ENCODE measurements at places on chromosomes 1 and 21. TPM values are rescaled to one million over a fixed set of nuclear protein-coding genes. Genes with fewer than 3 reads are reported as not detected.

DNA sequence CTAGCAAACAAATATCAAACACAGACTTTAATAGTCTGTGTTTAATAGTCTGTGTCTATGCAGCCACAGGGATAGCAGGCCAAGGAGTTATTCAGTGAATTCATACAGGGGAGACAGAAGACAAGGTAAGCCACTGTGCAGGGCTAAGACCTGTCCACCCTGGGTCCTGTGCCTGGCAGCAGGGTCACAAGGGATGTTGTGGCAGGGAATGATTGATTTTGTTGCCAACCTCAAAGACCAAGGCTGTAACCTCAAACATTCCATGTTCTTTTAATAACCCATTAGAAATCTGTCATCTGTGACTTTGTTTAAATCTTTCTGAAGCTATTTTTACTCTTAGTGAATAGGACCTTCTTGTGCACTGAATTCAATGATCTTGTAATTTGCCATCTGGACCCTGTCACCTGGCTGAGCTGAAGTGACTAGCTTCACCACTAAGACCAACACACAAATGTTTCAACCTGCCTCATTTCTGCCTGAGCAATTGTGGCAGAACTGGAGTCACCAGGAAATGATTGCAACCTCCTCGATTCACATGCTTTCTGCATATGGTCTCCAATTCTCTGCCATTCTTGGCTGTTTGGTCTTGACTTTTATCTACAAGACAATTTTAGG is 154.2 kb downstream of the ASTN1 start:
- DNase-seq = no peak

GRCh38 chr1:98368995-98369394 is 292.5 kb upstream of the SNX7 start:
- no peak for DNase-seq

GRCh38 chr1:177880339-177880891 is 89.4 kb downstream of the SEC16B start:
- no peak for DNase-seq

DNA sequence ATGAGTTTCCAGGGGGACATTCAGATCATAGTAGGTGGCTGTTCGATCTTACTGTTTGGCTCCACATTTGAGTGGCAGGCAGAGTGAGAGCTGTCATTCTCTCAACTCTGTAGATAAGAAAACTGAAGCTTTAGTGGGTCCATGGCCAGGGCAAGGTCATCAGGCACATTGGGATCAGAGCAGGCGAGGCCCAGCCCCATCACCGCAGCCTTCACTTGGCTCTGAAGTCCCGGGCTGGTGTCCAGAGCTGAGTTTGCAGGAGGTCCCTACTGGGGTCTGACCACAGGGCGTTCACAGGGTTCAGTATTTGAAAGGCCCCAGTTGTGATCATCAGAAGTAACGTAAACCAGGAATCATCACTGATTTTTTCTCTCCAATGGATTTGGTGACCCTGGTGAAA is 76.7 kb downstream of the OBSCN start:
- DNase-seq = no peak

GRCh38 chr21:46323227-46323709 is 402 bp downstream of the C21orf58 start:
- DNase-seq = no peak

- DNase-seq = no peak
These were observed 114.0 kb upstream of the APP start for GRCh38 chr21:26284531-26284930.

DNA sequence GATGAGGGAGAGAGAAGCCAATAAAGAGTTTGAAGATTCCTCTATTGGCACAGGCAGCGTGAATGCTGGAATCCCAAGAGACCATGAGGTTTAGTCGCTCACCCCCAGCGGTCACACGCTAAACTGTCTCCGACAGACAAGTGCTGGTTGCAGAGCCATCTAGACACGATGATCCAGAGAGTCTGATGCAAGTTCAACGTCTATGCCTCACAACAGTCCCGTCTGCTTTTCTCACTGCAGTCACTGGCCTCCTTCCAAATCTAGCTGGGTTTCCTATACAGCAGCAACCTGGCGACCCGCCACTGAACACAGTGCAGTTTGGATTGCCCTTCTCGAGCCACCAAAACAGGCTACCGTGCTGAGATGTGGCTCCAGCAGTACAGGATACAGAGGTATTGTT is 98.6 kb upstream of the KRTAP19-8 start:
- no peak for DNase-seq

DNA sequence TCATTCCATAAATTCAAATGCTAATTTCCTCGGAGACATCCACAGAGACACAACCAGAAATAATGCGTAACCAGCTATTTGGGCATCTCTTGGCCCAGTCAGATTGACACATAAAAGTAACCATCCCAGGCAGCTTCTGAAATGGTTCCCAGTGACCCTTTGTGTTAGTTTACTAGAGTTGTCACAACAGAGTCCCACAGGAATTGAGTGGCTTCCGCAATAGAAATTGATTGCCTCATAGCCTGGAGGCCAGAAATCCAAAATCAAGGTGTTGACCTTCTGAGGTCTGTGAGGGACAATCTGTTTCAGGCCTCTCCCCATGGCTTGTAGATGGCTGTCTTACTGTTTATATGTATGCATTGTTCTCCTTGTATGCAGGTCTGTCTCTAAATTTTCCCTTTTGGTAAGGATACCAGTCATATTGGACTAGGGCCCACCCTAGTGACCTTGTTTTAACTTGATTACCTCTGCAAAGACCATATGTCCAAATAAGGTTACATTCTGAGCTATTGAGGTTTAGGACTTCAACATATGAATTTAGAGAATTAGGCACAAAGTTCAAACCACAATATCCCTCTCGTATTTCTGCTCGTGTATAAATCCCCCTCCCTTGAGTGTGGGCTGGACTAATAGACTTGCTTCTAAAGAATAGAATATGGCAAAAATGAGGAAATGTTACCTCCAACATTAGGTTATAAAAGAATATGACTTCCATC is 78.2 kb upstream of the FGGY start:
- no peak for DNase-seq

Gene LCE1A
- not detected for polyA plus RNA-seq

Gene SLC44A3
- 123 TPM for polyA plus RNA-seq

Gene ACTA1
- 1.1 TPM for polyA plus RNA-seq

All from right renal cortex interstitium (tissue), 3 donors.